ENCODE measurements at places on chromosomes 16 and 17. TPM values are rescaled to one million over a fixed set of nuclear protein-coding genes. Genes with fewer than 3 reads are reported as not detected.

The KRTAP1-5 gene
- total RNA-seq, result 2.2 TPM

The CALB2 gene
- total RNA-seq, result 0.33 TPM

The BCL6B gene
- 0.33 TPM for total RNA-seq

The ADGRG3 gene
- not detected for total RNA-seq

The SLC12A3 gene
- total RNA-seq, result not detected

Data from smooth muscle cell of trachea (primary cell).